ENCODE measurements at places on chromosomes 11 and 22.

DNA sequence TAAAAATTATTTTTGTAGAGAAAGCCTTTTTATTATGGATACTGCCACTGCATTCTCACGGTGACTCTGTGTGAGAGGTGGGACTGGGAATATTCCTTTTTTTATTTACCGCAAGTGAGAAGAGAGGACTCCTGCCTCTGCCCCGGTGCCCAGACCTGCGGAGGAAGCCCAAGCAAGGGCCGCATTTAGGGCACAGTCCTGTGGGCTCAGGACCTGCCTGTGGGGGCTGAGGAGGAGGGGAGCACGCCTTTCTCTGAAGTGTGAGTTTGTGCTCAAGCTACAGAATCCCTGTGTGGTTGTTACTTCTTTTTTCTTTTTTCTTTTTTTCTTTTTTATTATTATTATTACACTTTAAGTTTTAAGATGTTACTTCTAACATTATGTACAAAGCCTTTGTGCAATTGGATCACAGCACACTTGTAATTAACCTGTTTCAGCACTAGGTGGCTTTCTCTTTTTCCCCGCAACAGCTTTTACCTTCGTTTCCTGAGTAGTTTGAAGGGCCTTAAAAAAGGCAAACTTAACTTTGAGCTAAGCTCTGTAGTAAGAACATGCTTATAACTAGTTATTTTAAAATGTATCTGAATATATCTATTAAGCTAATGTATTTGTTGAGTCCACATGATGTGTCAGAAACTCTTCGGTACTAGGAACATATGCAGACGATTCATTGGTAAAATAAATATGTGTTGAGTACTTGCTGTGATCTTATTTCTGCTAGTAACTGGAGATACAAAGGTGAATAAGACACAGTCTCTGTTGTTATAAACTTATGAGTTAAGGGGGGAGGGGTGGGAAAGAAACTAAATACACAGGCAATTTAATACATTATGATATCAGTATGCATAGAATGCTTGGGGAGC, 18.3 kb downstream of the AMOTL1 start:
- DNase-seq, result no peak

DNA sequence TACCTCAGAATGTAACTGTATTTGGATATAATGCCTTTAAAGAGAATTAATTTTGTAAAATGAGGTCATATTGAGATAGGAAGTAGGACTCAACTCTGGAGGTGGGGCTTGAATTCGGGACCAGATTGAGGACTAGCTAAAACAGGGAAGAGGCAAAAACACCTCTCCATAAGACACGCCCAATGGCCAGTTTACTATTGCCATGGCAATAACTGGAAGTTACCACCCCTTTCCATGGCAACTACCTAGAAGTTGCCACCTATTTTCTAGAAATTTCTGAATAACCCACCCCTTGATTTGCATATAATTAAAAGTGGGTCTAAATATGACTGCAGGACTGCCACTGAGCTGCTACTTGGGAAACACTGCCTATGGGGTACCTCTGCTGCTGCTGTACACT, 206.4 kb downstream of the TTC28 start:
- no peak for DNase-seq

DNA sequence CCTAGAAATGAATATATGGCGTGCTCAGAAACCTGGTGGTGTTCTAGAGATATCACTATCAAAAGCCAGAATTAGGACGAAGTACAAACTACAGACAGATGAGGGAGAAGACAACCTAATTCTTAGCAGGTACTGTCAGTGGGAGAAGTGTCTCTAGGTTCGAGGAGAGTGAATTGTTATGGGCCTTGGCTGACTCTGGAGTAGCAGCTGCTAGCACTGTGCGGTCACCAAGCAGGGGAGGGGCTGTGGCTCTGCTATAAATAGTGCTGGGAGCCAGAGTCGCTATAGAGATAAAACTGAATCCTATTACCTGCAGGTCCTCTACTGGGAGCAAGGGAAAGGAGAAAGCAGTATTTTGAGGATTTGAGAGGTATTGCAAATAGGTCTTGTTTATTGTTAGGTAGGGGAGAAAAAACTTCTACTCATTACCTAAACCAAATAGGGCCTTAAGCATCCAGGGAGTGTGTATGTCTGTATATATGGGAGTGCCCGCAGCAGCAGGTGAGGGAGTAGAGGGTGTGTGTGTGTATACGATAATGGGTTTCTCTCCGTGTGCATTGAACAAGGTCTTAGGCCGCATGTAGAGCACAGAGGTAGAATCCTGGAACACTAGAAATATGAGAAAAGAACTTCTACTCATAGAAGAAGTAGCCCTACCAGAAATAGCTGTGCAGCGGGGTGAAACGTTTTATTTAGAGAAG, 2.2 kb downstream of the MADD start:
- DNase-seq, result no peak

GRCh38 chr11:112016765-112017376, 8.3 kb upstream of the DLAT start:
- no peak for DNase-seq

DNA sequence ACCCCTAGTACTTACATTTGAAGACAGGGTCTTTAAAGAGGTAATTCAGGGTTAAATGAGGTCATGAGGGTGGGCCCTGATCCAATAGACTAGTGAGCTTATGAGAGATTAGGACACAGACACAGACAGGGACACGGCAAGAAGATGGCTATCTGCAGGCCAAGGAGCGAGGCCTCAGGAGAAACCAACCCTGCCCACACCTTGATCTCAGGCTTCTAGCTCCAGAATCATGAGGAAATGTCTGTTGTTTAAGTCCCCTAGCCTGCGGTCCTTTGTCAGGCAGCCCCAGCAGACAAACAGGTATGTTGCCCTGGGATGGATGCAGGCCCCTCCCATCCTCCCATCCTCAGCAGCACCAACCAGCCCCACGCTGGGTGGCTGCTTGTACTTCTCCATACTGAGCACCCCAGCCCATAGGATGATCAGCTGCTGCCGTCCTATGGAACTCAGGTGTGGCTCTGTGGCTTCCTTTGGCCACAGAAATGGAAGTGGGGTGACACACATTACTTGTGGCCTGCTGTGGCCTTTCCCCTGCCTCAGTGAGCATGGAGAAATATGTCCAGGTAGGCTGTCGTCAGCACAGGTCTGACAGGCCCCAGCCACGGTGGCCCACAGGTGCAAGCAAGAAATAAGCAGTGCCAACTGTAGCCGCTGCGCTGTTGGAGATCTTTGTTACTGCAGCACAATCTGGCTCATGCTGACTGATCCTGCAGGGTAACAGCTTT, 7.9 kb downstream of the GNB1L start:
- DNase-seq, result no peak

DNA sequence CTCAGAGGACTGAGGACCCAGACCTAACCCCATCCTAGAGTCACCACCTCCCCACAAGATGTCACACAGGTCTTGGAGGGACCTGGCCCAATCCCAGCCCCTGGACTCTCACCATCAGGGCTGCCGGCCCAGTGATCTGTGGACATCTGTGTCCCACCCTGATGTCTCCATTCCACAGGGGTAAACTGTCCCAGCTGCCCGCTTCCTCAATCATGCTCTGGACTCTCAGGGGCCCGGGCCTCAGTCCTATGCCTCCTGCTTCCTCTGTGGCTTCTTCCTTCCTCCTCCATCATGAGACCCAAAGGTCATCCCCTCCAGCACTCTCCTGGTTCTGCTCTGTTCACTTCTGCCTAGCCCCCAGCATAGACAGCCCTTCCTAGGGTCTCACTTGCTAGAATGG, 32.2 kb downstream of the ARAP1 start:
- no peak for DNase-seq

DNA sequence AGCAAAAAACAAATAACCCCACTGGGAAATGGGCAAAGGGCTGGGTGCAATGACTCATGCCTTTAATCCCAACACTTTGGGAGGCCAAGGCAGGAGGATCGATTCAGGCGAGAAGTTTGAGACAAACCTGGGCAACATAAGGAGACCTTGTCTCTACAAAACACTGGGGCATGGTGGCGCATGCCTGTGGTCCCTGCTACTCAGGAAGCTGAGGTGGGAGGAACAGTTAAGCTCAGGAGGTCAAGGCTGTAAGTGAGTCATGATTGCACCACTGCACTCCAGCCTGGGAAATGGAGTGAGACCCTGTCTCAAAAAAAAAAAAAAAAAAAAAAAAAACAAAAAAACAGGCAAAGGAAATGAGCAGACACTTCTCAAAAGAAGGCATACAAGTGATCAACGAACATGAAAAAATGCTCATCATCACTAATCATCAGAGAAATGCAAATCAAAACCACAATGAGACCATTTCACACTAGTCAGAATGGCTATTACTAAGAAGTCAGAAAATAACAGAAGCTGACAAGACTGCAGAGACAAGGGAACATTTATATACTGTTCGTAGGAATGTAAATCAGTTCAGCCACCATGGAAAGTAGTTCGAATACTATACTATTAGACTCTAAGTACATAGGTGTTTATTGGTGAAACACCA, 48.2 kb upstream of the SMCO4 start:
- DNase-seq, result no peak

- DNase-seq, result peak; percentile 65
Observed at GRCh38 chr11:64121663-64122410, 44.1 kb downstream of the MACROD1 start.

DNA sequence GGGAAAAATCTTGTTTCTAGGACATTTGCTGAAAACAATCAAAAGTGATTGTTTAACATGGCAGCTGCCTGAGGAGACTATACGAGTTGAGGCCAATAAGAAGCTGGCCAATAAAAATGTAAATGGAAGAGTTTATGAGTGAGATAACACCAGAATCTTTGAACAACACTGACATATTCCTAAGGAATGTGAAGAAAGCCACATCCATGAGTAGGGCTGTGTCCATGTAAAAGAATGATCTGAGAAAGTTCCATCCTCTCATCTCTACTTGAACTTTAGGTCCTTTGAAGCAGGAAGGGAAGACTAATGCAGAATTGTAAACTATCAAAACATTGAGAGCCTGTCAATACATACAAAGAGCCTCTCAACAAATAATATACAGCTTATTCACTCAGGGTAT, 6.9 kb upstream of the CHORDC1 start:
- no peak for DNase-seq

- DNase-seq, result no peak
Observed at GRCh38 chr11:12556155-12556554, 118.1 kb upstream of the TEAD1 start.

GRCh38 chr11:10844356-10844755, 13.5 kb downstream of the ZBED5 start:
- DNase-seq, result no peak

DNA sequence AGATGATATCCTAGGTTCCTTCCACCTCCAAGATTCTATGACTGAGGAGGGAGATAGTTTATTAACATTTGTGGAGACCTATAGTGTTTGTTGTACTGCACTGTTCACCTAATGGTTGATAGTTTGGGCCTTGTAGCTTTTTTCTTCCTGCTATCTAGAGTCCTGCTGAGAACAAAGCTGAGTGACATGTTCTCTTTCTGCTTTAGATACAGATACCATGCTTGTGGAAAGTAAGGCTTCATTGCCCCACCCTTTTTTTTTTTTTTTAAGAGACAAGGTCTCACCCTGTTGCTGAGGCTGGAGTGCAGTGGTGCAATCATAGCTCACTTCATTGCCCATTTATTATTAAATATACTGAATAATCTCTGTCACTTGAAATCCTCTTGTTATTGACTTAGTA, 12.3 kb downstream of the DLAT start:
- DNase-seq, result no peak

GRCh38 chr22:47592791-47593190, 830.3 kb downstream of the TBC1D22A start:
- no peak for DNase-seq

DNA sequence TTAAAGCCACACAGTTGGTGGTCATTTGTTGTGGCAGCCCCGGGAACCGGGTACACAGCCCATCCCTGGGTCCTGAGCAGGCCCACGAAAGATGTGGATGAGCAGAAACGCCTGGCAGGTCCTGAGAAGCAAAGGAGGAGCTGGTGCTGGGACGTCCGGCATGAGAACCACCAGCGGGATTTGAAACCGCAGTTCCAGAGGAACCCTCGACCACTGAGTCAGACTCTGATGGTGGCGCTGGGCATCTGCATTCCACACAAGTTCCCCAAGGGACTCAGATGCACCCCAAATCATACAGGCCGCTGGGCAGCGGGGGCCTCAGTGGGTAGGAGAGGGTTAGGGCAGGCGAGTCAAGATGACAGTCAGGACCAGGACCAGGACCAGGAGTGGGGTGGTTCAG, 363.0 kb downstream of the SHANK2 start:
- no peak for DNase-seq
